Naive thymus-derived CD8-positive, alpha-beta T cell (primary cell): ENCODE measurements at places on chromosomes 2 and 18. TPM values are rescaled to one million over a fixed set of nuclear protein-coding genes. Genes with fewer than 3 reads are reported as not detected.
A peak's percentile ranks its signal among the peaks of the same experiment; 100 is the strongest.

- H3K27me3 ChIP-seq, result no peaks in the 10 kb centered on the region
- no peaks in the 10 kb centered on the region for H3K36me3 ChIP-seq
- DNase-seq, result no peak
- H3K27ac ChIP-seq, result no peak overlapping the region
- H3K4me1 ChIP-seq, result peaks cover 15% of the 10 kb centered on the region
Measured at GRCh38 chr2:168740788-168741187, 61.6 kb upstream of the NOSTRIN start.

DNA sequence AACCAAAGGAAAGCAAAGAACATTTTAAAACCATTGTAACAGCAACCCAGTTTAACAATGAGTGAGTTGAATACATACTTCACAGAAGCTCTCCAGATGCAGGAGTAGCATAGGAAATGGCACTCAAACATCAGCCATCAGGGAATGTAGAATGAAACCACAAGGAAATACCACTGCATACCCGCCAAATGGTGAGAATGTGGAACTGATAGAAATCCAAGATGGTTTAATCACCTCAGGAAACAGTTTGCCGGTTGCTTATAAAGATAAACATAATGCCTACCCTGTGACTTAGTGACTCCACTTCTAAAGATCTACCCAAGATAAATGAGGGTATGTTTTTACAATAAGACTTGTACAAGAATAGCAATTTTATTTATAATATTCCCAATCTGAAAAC is 132.0 kb downstream of the GALNT1 start:
- no peaks in the 10 kb centered on the region for H3K4me1 ChIP-seq
- H3K4me3 ChIP-seq, result no peak overlapping the region
- peaks cover 53% of the 10 kb centered on the region for H3K36me3 ChIP-seq

GRCh38 chr2:19754907-19755306 is 146.9 kb downstream of the TTC32 start:
- H3K4me1 ChIP-seq, result no peaks in the 10 kb centered on the region
- H3K27me3 ChIP-seq, result peaks cover 9% of the 10 kb centered on the region
- no peak for DNase-seq
- H3K27ac ChIP-seq, result no peak overlapping the region
- no peak overlapping the region for H3K4me3 ChIP-seq
- no peaks in the 10 kb centered on the region for H3K36me3 ChIP-seq

GRCh38 chr2:60486067-60486466 is 67.4 kb downstream of the BCL11A start:
- H3K27me3 ChIP-seq, result peaks cover 1% of the 10 kb centered on the region
- no peak for DNase-seq
- H3K4me3 ChIP-seq, result no peak overlapping the region
- H3K36me3 ChIP-seq, result no peaks in the 10 kb centered on the region
- no peaks in the 10 kb centered on the region for H3K4me1 ChIP-seq

MYOM1 gene
- total RNA-seq, result 5.5 TPM

NT5DC4 gene
- total RNA-seq, result not detected

SERPINB3 gene
- not detected for total RNA-seq

DNA sequence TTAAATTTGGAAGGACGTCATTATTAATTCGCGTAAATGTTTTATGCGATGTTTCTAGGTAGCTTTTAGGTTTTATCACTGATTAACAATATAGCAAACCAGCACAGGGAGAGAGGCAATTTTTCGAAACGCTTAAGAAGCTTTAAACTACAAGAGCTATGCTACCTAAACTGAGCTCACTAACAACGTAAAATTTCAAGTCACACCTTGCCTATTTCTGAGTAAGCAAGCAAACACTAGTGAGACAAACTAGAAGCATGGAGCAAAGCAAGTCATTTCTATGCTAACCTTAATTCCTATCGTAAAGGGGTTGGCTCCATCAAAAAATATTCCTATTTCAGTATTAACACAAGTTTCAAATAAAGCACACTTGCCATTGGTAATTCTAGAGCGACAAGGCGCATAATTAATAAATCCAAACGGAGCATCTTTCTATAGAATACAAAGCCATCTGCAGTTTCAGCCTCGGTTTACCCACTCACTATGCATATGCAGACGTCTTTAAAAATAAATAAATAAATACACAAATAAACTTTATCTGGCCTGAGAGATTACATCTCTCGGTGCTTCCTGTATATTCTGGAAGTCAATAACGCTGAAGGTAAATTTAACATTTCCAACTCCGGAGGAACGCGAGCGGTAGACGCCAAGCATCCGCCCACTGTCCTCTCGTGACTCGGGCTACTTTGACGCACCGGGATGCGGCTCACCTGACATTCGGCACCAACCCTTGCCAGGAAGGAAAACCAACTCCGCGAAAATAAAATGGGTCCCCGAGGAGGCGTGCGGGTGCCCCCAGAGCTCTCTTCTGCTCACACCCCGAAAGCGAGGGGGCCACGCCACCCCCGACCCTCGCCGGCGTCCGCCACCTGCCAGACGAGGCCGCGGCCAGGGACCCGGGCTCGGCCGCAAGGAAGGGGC is 947 bp downstream of the ITSN2 start:
- peak; percentile 79 for DNase-seq
- H3K27me3 ChIP-seq, result no peaks in the 10 kb centered on the region
- H3K4me3 ChIP-seq, result peak overlapping the region; percentile 94
- H3K4me1 ChIP-seq, result peaks cover 50% of the 10 kb centered on the region

DNA sequence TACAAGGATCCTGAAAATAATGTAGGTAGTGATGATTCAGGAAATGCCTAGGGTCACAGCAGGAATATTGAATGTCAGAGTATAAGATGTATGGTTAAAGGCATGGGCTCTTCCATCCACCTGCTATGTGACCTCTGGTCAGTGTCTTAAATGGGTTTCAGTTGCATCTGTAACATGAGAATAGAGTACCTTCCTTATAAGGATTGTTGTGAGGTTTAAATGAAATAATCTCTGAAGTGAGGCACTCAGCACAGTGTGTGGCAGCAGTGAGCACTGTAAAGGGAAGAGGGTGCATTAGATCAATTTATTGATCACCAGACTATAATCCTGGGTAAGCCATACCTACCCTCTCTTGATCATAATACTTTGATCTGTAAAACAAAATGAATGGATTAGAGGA is 319.1 kb downstream of the SLC4A3 start:
- H3K36me3 ChIP-seq, result no peaks in the 10 kb centered on the region
- H3K27ac ChIP-seq, result no peak overlapping the region
- no peak for DNase-seq
- H3K4me3 ChIP-seq, result no peak overlapping the region
- peaks cover 7% of the 10 kb centered on the region for H3K27me3 ChIP-seq

GRCh38 chr2:123715467-123715982 is 309.6 kb upstream of the CNTNAP5 start:
- no peaks in the 10 kb centered on the region for H3K27me3 ChIP-seq
- H3K4me1 ChIP-seq, result no peaks in the 10 kb centered on the region
- H3K4me3 ChIP-seq, result no peak overlapping the region
- DNase-seq, result no peak

- DNase-seq, result no peak
- no peak overlapping the region for H3K27ac ChIP-seq
- no peaks in the 10 kb centered on the region for H3K27me3 ChIP-seq
- peaks cover 39% of the 10 kb centered on the region for H3K36me3 ChIP-seq
- H3K4me3 ChIP-seq, result no peak overlapping the region
Measured at GRCh38 chr2:157319795-157320194, 5.8 kb downstream of the ERMN start.

GRCh38 chr2:152682663-152683062 is 34.6 kb downstream of the PRPF40A start:
- no peak overlapping the region for H3K4me3 ChIP-seq
- no peaks in the 10 kb centered on the region for H3K27me3 ChIP-seq
- peaks cover 24% of the 10 kb centered on the region for H3K4me1 ChIP-seq
- no peak for DNase-seq
- peak overlapping the region; percentile 44 for H3K27ac ChIP-seq

FLACC1 gene
- total RNA-seq, result 8.4 TPM

GRCh38 chr2:162839419-162839818 is 852 bp upstream of the KCNH7 start:
- H3K27ac ChIP-seq, result no peak overlapping the region
- H3K27me3 ChIP-seq, result peaks cover 14% of the 10 kb centered on the region
- H3K36me3 ChIP-seq, result no peaks in the 10 kb centered on the region

MRO gene
- not detected for total RNA-seq

DNA sequence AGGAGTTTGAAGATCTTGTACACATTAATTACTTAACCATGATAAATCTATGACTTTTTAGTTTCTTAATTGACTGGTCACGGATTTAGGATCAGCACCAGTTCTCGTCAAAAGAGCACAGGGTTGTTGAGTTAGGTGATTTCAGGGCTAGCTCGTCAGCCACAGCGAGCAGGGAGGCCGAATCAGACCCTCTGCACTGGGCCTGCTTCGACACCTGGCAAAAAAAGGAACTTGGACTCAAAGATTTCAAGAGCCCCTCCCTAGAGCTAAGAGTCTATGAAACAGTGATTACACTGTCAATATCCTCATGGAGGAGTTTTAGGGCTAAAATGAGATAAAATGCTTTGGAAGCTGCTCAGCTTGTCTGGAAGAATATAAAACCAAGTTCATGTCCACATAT is 4.6 kb upstream of the SERTAD2 start:
- peak overlapping the region; percentile 61 for H3K27ac ChIP-seq
- no peak overlapping the region for H3K4me3 ChIP-seq
- no peaks in the 10 kb centered on the region for H3K27me3 ChIP-seq
- peaks cover 63% of the 10 kb centered on the region for H3K4me1 ChIP-seq

ANKAR gene
- 13.0 TPM for total RNA-seq

GRCh38 chr2:72674982-72675915 is 150.6 kb downstream of the EXOC6B start:
- H3K27ac ChIP-seq, result no peak overlapping the region
- no peaks in the 10 kb centered on the region for H3K27me3 ChIP-seq
- H3K4me3 ChIP-seq, result no peak overlapping the region

CRYBA2 gene
- total RNA-seq, result not detected

- H3K27me3 ChIP-seq, result no peaks in the 10 kb centered on the region
- DNase-seq, result no peak
- no peak overlapping the region for H3K4me3 ChIP-seq
- H3K36me3 ChIP-seq, result no peaks in the 10 kb centered on the region
- H3K4me1 ChIP-seq, result peaks cover 8% of the 10 kb centered on the region
Measured at GRCh38 chr2:62180975-62181374, 14.9 kb upstream of the B3GNT2 start.

DNA sequence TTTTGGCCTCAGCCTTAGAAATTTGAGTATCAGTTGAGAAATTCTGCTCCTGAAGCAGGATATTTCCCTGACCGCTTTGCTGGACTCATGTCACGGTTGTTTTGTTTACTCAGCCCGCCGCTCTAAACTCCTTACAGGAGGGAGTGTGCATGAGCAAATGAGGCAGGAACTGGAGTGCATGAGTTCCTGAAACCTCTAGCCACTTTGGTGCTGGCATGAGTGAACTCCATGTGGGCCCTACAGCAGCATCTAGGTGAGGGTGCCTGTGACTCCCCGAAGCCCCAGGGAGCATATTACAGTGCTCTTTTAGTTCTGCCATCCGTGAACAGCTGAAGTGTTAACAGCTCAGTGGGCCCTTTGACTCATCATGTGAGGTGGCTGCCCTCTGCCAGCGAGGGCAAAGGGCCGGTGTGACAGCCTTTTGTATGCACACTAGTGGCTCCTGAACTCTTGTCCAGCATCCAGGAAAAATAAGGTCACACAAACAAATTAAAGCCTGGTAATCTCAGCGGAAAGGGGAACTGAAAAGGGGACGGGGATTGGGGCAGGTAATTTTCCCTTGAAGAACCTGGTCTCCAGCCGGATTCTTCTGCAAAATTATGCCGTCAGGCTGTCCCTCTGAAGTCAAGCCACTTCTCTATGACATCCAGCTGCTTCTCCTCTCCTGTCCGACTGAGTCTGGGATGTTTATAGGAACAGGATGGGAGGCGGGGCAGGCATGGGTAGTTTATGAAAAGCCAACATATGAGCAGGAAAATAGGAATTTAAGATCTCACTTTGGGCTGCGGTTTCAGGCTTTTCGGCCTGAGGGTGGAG is 1668.7 kb downstream of the SUCLG1 start:
- H3K4me3 ChIP-seq, result no peak overlapping the region
- no peaks in the 10 kb centered on the region for H3K4me1 ChIP-seq
- no peaks in the 10 kb centered on the region for H3K27me3 ChIP-seq
- DNase-seq, result no peak

GULP1 gene
- not detected for total RNA-seq

NEUROD1 gene
- not detected for total RNA-seq

DNA sequence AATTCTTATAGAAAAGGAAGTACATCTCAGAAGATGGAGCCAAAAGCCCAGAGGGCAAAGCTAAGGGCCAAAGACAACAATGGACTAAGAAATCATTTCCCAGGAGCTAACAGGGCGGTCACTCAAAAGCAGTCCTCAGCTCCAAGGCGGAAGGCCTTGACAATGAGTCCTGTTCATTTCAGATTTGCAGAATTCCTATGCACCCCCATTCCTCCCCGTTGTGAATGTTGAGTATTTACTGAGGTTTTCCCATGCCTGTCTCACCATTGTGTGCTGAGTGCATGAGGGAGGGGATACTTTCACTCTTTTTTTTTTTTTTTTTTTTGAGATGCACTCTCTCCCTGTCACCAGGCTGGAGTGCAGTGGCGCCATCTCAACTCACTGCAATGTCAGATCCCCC is 18.8 kb upstream of the DTNB start:
- H3K4me3 ChIP-seq, result no peak overlapping the region
- no peaks in the 10 kb centered on the region for H3K4me1 ChIP-seq
- H3K27ac ChIP-seq, result no peak overlapping the region
- DNase-seq, result no peak

ANKRD30B gene
- not detected for total RNA-seq
